ENCODE measurements at places on chromosomes 5 and 9. TPM values are rescaled to one million over a fixed set of nuclear protein-coding genes. Genes with fewer than 3 reads are reported as not detected.

GRCh38 chr5:162550236-162550635 lies 482.7 kb downstream of the GABRG2 start:
- DNase-seq = no peak

GRCh38 chr5:107670932-107671741 lies at the start of gene EFNA5:
Gene EFNA5, minus strand, starts transcription at chr5:107670937.
- DNase-seq = no peak

DNA sequence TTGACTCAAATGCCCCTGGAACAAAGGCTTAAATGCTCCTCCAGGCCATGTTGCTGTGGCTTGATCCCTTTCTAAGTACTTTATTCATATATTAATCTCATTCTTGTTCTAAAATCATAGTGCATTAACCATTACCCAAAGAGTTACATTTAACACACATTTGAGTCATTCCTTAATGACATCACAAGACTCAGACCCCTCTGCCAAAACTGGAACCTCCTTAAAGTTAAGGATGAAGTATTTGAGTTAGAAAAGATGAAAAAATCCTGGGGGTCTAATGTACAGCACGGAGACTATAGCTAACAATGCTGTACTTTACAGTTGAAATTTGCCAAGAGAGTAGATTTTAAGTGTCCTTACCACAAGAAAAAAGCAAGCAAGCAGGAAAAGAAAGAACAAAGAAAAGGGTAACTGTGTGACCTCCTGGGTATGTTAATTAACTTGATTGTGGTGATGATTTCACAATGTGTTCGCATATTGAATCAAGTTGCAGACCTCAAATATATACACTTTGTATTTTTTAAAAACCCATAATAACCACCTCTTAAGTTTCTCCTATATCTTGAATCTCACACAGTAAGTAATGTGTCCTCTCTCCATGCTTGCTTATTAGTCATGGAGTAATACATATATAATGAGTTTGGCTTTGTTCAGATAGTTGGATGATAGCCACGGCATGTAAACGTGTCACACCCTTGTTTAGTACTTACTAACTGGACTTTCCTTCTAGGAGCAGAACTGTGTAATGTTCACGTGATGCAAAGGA lies 376.9 kb downstream of the SEMA5A start:
- DNase-seq = no peak

- DNase-seq = no peak
Observed at GRCh38 chr9:109328978-109329637, 8.2 kb upstream of the EPB41L4B start.

GRCh38 chr5:59275510-59276324 lies 617.8 kb downstream of the PDE4D start:
- DNase-seq = no peak

The SCGB3A2 gene
- total RNA-seq = not detected

GRCh38 chr5:56140073-56140472 lies 93.1 kb downstream of the ANKRD55 start:
- no peak for DNase-seq

- DNase-seq = no peak
Observed at GRCh38 chr5:73114044-73114688, 6.2 kb upstream of the TMEM171 start.

DNA sequence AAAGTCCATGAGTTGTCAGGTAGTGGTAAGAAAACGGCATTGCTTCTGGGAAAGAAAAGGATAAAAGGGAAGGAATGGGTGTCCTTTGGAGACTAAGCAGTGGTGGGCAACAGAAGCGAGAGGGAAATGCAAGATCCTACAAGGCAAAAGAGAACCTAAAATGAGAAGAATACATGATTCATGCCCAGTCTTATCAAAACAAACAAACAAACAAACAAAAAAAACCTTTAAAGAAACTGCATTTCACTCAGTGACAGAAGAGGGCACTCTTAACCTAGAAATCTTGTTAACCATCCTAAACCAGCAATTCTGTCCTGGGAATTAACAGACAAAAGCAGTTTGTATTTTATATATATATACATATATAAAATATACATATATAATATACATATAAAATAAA lies 88.5 kb downstream of the SUSD1 start:
- DNase-seq = no peak
